ENCODE measurements at places on chromosomes 7 and 10.
A peak's percentile ranks its signal among the peaks of the same experiment; 100 is the strongest.

DNA sequence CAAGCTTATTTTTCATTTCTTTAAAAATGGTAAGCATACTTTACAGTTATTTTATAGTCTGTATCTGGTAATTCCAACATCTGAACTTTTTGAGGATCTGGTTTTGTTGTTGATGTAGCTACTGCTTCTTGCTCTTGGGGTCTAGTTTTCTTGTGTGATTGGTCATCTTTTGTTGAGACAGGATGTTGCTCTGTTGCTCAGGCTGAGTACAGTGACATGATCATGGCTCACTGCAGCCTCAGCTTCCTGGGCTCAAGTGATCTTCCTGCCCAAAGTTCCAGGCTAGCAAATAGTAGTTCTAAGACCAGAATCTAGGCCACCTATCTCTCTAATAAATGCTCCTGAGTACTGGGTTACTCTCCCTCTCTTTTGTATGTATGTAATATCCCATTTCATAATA, 75.7 kb downstream of the NRCAM start:
- no peak for DNase-seq

GRCh38 chr10:97475936-97476594, 22.2 kb downstream of the MMS19 start:
- DNase-seq = no peak

DNA sequence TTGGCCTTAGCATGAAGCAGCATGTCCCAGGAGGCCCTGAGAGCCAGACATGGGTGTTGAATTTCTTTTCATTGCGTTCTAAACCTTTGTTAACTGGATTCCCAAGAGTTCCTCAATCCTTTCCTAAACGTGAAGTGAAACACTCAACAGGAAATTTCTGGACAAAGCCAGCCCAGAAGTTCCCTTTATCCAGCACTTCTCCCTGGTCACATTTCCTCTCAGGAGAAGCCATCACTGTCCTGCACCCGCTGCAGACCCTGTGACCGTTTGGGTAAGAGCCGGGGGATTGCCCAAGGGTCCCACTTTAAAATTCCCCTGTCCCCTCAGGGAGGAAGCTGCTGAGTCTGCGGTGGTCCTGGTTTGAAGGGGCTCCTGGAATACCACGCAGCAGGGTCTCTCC, 88.0 kb upstream of the ZPBP start:
- no peak for DNase-seq

DNA sequence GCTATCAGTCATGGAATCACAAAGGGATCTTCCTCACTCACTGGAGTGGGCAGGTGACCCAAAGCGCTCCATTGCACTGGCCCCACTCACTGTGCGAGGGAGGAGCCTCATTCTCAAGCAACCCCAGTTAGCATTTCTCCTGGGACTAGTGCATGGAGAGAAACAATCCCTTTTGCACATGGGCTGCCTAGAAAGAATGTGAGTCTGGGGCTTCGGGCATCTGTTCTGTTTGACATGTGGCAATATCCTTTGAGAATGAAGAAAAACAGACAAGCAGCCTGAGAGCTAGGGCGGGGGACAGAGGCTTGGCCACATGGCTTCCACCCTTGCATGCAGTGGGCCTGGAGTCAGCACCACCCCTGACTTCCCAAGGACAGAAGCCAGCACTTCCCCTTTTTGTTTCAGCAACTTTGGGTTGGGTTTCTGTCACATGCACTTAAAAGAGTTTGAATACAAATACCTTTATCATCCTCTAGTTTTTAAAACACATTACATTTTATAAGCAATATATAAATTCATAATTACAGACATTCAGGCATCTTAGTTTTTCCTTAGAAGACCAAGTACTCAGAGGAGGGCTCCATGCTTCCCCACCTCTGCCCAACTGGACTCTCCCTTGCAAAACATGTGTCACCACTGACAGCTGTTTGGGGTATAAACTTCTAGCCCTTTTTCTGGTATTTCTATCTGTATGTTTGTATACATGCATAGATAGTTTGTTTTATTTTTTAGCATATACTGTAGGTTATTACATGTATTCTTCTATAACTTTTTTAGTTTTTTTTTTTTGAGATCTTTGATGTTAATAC, 73.8 kb downstream of the RBM20 start:
- DNase-seq = no peak

- no peak for DNase-seq
These were observed 113.2 kb downstream of the GRID1 start for GRCh38 chr10:86253091-86254072.

DNA sequence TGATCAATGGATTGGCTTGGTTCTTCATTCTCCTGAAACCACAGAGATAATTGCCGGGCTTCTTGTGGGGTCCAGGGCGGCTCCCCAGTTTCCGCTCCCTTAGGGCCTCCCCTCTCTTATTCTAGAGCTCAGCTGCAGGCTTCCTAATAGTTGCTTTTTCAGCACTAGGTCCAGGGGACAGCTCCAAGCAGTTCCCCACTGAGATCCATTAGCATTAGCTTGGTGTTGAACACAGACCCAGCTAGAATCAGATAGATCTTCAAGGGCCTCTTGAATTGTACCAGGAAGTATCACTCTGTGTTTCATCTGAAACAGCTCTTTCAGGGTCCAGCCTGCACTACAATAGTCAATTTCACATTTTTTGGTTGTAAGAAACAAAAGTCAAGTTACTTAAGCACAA, 238.7 kb downstream of the SEC23IP start:
- DNase-seq = no peak

DNA sequence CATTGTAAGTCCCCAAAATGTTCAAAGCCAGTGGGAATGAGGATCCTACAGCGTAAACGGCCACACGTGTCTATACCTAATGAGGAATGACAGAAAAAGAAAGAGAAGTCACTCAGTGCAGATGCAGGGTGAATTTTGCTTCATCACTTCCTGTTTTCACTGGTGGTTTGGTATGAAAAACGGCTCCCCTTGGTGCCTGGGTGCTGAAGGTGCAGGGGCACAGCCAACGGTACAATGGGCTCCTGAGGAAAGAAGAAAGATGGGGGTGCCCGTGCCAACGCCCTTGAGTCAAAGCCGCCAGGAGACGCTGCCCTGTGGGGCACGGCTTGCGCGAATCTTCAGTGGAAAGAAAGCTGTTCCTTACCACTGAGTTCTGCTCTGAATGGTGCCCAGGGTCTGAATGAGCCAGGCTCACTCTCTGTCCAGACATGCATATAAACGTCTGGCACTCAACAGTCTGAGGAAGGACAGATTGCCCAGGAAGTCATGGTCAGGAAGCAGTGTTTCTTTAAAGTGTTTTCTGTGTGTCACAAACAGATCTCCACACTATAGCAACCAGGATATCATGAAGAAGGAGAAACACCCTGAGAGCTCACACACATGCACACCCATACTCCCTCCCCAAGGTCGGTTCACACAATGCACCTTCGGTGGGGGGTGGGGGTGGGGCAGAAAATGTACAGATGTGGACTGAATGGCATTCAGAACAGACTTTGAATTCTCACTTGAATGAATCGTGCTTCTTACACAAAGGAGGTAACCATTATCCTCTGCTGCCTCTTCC, 105.8 kb downstream of the ELMO1 start:
- DNase-seq = peak; percentile 56

DNA sequence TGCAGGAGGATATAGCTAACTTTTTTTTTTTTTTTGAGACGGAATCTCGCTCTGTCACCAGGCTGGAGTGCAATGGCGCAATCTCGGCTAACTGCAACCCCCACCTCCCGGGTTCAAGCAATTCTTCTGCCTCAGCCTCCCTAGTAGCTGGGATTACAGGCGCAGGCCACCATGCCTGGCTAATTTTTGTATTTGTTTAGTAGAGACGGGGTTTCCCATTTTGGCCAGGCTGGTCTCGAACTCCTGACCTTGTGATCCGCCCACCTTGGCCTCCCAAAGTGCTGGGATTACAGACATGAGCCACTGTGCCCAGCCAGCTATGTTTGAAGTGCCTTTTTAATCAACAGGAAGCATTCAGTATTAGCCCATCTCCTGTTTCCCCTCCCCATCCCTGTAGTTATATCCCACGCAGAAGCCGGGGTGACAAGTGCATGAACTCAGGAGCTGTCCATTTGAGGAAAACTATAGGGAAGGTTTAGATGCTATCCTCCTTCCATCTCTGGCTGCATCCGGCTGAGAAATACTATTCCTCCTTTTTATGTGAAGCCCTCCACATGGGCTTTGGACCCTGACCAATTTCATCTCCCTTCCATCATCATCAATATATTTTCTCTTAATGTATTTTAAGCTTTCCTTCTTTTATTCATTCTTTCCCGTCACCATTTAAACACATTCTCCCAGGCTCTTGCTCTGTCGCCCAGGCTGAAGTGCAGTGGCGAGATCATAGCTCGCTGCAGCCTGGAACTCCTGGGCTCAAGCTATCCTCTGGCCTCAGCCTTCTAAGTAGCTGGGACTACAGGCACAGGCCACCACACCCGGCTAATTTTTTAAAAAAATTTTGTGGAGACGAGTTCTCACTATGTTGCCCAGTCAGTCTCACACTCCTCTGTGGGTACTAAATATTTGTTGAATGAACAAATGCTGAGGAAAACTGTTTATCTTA, 1.3 kb upstream of the POT1 start:
- DNase-seq = no peak

Data from stimulated activated CD8-positive, alpha-beta memory T cell treated with anti-CD3 and anti-CD28 coated beads, Interleukin-7, amount 100 ng/mL, for 4 hours (primary cell).